A549 treated with DMSO at 1 μM for 4 hours (cell line): ENCODE measurements at places on chromosomes 4 and X. TPM values are rescaled to one million over a fixed set of nuclear protein-coding genes. Genes with fewer than 3 reads are reported as not detected.

DSPP gene
- total RNA-seq, result not detected in 5 replicates

GPC4 gene
- 0.01 to 0.06 TPM in 2 of 5 replicates, not detected in the others for total RNA-seq

ARHGEF6 gene
- 0.12 to 0.22 TPM (median 0.18 TPM) in 5 replicates for total RNA-seq

CT47B1 gene
- not detected in 5 replicates for total RNA-seq

NUDT10 gene
- total RNA-seq, result 0.28 to 0.56 TPM (median 0.45 TPM) in 5 replicates

TBX22 gene
- not detected in 5 replicates for total RNA-seq

PGRMC2 gene
- 71.3 to 104 TPM (median 87.7 TPM) in 5 replicates for total RNA-seq

NAA11 gene
- total RNA-seq, result not detected in 5 replicates

CCDC149 gene
- total RNA-seq, result 1.4 to 2.5 TPM (median 1.8 TPM) in 5 replicates

MAGED4 gene
- 7.2 to 10.4 TPM (median 9.5 TPM) in 5 replicates for total RNA-seq

AASDH gene
- 3.0 to 4.3 TPM (median 3.7 TPM) in 5 replicates for total RNA-seq

SMIM31 gene
- 0.02 to 0.11 TPM (median 0.07 TPM) in 3 of 5 replicates, not detected in the others for total RNA-seq
